ENCODE measurements at places on chromosomes 2 and 18. TPM values are rescaled to one million over a fixed set of nuclear protein-coding genes. Genes with fewer than 3 reads are reported as not detected.

The ALKAL2 gene
- total RNA-seq = not detected

The AMER3 gene
- total RNA-seq = not detected

GRCh38 chr2:143786026-143786765, 657.0 kb downstream of the ARHGAP15 start:
- H3K4me3 ChIP-seq = no peak overlapping the region
- H3K27me3 ChIP-seq = no peaks in the 10 kb centered on the region
- no peaks in the 10 kb centered on the region for H3K4me1 ChIP-seq
- no peaks in the 10 kb centered on the region for H3K36me3 ChIP-seq
- H3K27ac ChIP-seq = no peak overlapping the region

- DNase-seq = no peak
- H3K4me1 ChIP-seq = no peaks in the 10 kb centered on the region
- H3K27me3 ChIP-seq = no peaks in the 10 kb centered on the region
- H3K4me3 ChIP-seq = no peak overlapping the region
- H3K36me3 ChIP-seq = peaks cover 37% of the 10 kb centered on the region
Measured at GRCh38 chr18:741931-742512, 29.6 kb upstream of the ENOSF1 start.

GRCh38 chr2:236745420-236746210, 176.0 kb downstream of the ACKR3 start:
- no peaks in the 10 kb centered on the region for H3K36me3 ChIP-seq
- no peak overlapping the region for H3K4me3 ChIP-seq
- no peak overlapping the region for H3K27ac ChIP-seq

The SLC16A14 gene
- 3.4 TPM for total RNA-seq

- DNase-seq = no peak
- H3K36me3 ChIP-seq = no peaks in the 10 kb centered on the region
- no peak overlapping the region for H3K27ac ChIP-seq
- no peaks in the 10 kb centered on the region for H3K27me3 ChIP-seq
- H3K4me3 ChIP-seq = no peak overlapping the region
Measured at GRCh38 chr2:64466478-64467085, 12.6 kb downstream of the LGALSL start.

DNA sequence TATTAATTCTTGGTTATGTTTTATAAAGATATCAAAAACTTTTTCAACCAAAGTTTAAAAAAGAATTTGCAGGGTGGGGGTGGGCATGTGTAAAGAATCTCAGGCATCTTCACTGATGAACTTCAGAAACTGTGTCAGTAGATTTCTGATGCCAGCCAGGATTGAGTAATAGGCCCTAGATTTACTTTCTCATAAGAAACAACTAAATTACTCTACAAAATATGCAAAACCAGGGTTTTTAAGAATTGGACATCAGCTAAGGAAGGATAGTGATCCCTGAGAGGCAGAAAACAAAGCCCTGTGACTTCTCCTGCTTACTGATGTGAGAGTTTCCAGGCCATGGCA, 11.9 kb upstream of the IL1R1 start:
- no peaks in the 10 kb centered on the region for H3K36me3 ChIP-seq
- no peak overlapping the region for H3K4me3 ChIP-seq
- H3K27ac ChIP-seq = no peak overlapping the region
- H3K27me3 ChIP-seq = no peaks in the 10 kb centered on the region

- no peaks in the 10 kb centered on the region for H3K4me1 ChIP-seq
- DNase-seq = no peak
- H3K36me3 ChIP-seq = no peaks in the 10 kb centered on the region
- H3K27ac ChIP-seq = no peak overlapping the region
Measured at GRCh38 chr2:19540739-19541525, 182.5 kb upstream of the OSR1 start.

DNA sequence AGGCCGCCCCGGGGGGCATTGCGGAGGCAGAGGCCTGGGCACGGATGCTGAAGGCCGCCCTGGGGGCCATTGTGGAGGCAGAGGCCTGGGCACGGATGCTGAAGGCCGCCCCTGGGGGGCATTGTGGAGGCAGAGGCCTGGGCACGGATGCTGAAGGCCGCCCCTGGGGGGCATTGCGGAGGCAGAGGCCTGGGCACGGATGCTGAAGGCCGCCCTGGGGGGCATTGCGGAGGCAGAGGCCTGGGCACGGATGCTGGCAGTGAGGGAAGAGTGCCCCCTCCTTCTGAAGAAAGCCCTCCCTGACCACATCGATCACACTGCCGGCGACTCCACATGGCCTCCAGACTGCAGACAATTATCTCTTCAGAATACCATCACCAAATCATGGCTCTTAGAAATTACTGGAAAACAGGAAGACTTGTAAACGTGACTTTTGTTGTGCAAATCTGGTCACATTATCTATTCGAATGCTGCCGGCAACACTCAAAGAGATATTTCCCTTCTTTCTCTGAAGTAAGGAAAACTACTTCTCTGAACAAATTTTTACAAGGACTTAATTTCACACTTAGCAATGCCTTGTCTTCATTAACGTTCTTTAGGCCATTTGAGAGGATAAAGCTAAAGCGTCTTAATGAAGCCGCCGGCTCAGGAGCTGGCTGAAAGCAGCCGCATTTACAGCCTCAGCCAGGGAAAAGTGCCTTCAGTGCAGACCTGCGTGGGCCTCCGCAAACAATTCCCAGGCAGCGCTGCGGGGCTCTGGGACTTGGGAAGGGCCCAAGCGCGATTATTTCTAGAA, 18.1 kb upstream of the SNTG2 start:
- no peaks in the 10 kb centered on the region for H3K27me3 ChIP-seq
- no peak overlapping the region for H3K4me3 ChIP-seq
- H3K27ac ChIP-seq = no peak overlapping the region
- no peaks in the 10 kb centered on the region for H3K36me3 ChIP-seq
- no peaks in the 10 kb centered on the region for H3K4me1 ChIP-seq
- no peak for DNase-seq

DNA sequence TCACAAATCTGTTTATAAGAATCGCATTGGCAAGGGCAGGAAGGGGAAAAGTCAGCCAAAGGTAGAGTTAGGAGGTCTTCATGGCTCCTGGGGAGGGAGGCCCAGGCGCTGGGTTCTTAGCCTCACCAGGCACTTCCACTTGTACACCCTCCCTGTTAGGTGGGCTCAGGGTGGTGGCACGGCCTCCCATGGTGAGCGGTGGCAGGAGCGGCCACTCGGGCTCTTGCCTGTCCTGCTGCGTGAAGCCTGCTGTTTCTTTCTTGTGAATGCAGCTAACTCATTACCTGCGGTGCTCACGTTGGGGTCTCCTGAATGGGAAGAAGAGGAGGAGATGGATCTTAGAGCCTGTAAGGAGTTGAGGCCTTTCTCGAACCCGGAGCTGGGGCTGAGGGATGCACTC, 40.8 kb downstream of the TOGARAM2 start:
- DNase-seq = no peak
- no peaks in the 10 kb centered on the region for H3K4me1 ChIP-seq
- H3K27ac ChIP-seq = no peak overlapping the region
- no peaks in the 10 kb centered on the region for H3K36me3 ChIP-seq
- no peaks in the 10 kb centered on the region for H3K27me3 ChIP-seq

DNA sequence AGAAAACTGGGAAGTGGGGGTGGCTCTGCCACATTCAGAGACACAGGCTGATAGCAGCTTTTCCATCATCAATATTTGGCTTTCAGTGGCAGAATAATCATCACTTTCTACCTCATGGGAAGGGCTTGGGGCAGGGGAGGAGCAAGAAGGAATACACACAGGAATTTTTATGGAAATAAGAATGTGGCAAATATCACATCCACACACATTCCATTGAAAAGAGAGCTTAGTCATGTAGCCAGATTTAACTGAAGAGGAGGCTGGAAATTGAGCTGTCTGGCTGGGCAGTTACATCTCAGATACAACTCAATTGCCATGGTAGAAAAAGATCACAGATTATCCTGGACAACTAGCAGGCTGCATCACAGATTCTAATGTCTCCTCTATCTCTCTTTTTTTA, 1474.0 kb upstream of the ACVR2A start:
- no peaks in the 10 kb centered on the region for H3K27me3 ChIP-seq
- no peaks in the 10 kb centered on the region for H3K36me3 ChIP-seq
- no peak for DNase-seq
- H3K27ac ChIP-seq = no peak overlapping the region
- no peak overlapping the region for H3K4me3 ChIP-seq
- no peaks in the 10 kb centered on the region for H3K4me1 ChIP-seq

DNA sequence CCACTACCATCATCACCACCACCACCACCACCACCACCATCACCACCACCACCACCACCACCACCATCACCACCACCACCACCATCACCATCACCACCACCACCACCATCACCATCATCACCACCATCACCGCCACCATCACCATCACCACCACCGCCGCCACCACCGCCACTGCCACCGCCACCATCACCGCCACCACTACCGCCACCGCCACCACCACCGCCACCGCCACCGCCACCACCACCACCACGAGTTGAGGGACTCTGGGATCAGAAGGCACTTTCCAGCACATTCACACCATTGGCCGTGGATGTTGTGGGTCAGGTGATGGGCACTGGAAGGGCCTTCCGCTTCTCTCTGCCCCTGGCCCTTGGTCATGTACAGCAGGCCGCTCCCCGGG, 48.8 kb downstream of the ODC1 start:
- no peaks in the 10 kb centered on the region for H3K27me3 ChIP-seq
- no peak overlapping the region for H3K4me3 ChIP-seq
- no peaks in the 10 kb centered on the region for H3K4me1 ChIP-seq
- H3K36me3 ChIP-seq = no peaks in the 10 kb centered on the region

DNA sequence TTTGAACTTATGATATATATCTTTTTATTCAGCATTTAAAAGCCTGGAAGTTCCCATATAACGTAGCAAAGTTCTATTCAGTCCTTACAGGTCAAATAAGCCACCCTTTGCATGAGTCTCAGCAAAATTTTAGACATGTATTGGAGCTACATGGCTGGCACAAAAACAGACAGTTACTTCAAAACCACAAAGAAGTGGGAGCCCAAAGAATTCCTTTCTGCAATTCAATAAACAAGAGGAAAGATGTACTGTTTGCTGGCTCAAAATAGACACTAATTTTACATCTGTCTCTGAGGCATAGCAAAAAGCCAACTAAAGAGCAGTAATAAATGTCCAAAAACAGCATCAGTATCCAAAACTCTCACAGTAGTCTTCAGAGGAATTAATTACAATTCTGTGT, 87.0 kb downstream of the ZEB2 start:
- peaks cover 39% of the 10 kb centered on the region for H3K4me1 ChIP-seq
- DNase-seq = no peak
- H3K27me3 ChIP-seq = no peaks in the 10 kb centered on the region
- H3K36me3 ChIP-seq = peaks cover 16% of the 10 kb centered on the region
- no peak overlapping the region for H3K4me3 ChIP-seq
- H3K27ac ChIP-seq = peak overlapping the region; percentile 77
